ENCODE measurements at places on chromosomes 1 and 21.

GRCh38 chr21:32131960-32132359, 146.9 kb downstream of the MIS18A start:
- DNase-seq, result no peak

DNA sequence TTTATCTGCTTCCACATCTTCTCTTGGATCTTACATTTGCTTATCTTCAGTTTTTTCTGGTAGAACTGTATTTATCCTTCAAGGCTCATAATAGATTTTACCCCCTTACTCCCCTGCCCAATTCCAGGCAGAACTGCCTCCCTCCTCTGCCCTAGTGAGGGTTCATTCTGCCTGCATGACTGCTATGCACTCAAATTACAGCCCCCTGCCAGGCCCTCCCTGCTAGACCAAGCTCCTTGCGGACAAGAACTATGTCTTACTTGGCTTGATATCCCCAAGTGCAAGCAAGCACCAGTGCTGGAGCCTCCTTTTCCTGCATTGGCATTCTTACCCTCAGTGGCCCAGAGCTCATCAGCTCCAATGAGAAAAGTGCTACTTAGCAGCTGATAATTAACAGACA, 18.1 kb downstream of the MAPKAPK2 start:
- no peak for DNase-seq

- no peak for DNase-seq
Measured at GRCh38 chr1:244954359-244954758, 90.0 kb upstream of the HNRNPU start.

GRCh38 chr1:197920067-197920396, 2.9 kb downstream of the LHX9 start:
- DNase-seq, result peak; percentile 40

GRCh38 chr1:199573047-199573446, 454.5 kb upstream of the NR5A2 start:
- DNase-seq, result no peak

GRCh38 chr1:63936276-63936675, 162.5 kb downstream of the ROR1 start:
- DNase-seq, result no peak

- DNase-seq, result no peak
Measured at GRCh38 chr1:16020325-16020724, 1.5 kb upstream of the CLCNKA start.
